ENCODE measurements at places on chromosomes 11 and 22.

GRCh38 chr22:35552196-35552842 is 11.7 kb downstream of the RASD2 start:
- DNase-seq = peak; percentile 85

GRCh38 chr11:35629511-35629910 is 11.3 kb downstream of the FJX1 start:
- DNase-seq = no peak

DNA sequence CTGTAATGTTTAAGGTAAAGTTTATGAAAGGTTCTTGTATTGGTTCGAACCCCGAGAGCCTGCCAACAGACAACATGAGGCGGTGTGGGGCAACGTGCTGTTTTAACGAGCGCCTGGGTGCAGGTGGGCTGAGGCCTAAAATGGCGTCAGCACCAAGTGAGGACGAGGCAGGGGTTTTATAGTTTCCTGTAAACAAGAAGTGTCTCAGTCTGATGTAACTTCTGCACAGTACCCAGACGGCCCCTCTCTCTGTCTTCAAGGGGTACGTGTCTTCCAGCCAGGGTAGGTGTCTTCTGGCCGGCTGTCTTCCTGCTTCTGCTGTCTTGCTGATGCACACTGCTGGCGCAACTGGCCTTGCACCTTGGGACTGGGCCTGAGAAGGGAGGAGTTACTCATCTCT is 2.7 kb downstream of the PPFIBP2 start:
- DNase-seq = no peak

GRCh38 chr11:26150031-26150430 is 181.9 kb upstream of the ANO3 start:
- DNase-seq = no peak

DNA sequence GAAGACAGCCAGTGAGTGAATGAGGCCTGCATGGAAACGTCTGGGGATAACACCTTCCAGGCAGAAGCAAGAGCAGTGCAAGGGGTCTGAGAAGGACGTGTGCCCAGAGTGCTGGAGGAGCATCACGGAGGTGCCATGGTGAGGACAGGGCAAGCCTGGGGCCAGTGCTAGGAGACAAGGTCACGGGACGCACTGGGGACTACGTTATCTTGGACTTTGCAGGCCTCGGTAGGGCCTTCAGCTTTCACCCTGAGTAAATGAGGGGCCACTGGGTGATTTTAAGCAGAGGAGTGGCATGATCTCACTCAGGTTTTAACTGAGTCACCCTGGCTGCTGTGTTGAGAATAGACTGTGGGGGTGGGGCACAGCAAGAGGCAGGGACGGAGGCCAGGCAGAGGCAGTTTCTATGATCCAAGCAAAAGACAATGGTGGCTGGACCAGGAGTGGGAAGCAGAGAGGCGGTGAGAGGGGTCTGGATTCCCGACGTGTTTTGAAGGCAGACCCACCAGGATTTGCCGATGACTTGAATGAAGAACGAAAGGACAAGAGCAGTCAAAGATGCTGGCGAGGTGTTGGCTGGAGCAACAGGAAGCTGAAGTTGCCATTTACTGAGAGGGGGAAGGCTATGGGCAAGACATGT is 102.7 kb upstream of the PARVA start:
- DNase-seq = no peak

DNA sequence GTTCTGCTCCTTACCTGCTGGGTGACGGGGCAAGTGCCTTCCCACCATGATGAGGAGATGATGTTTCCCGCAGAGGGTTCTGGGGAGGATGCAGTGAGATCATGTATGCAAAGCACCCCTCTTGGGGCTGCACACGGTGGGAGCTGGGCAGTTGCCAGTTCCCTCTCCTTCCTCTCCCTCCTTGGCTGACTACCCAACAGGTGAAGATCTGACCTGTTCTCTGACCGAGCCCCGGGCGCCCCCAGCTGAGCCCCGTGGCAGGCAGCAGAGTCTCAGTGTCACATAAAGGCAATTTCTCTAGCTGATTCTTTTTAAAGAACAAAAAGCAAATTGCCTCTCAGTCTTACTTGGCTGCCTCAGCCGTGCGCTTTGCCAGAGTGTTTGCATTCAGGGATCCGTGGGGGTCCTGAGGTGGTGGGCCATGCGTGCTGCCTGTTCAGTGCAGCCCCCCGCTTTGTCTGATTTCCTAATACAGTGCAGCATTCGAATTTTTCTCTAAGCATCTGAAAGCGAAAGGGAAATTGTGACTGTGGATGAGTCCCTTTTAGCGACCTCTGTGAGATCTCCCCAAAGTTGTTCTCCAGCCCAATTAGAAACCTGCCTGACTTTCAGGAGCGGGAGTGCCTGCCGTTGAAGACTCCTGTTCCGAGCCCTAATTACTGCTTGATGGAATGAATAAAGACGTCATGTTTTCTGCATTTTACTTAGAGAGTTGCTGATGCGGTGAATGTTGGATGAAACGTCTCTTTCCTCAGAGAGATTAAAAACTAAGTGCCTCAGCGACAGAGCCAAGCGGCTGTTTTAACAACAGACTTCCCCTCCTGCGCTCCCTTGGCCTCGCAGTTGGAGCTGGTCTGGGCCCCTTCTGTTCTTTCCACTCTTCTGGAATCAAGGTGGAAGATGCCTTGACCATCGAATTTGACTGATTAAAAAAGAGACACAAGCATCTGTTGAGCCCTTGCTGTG is 86.0 kb downstream of the GRIK4 start:
- DNase-seq = no peak

DNA sequence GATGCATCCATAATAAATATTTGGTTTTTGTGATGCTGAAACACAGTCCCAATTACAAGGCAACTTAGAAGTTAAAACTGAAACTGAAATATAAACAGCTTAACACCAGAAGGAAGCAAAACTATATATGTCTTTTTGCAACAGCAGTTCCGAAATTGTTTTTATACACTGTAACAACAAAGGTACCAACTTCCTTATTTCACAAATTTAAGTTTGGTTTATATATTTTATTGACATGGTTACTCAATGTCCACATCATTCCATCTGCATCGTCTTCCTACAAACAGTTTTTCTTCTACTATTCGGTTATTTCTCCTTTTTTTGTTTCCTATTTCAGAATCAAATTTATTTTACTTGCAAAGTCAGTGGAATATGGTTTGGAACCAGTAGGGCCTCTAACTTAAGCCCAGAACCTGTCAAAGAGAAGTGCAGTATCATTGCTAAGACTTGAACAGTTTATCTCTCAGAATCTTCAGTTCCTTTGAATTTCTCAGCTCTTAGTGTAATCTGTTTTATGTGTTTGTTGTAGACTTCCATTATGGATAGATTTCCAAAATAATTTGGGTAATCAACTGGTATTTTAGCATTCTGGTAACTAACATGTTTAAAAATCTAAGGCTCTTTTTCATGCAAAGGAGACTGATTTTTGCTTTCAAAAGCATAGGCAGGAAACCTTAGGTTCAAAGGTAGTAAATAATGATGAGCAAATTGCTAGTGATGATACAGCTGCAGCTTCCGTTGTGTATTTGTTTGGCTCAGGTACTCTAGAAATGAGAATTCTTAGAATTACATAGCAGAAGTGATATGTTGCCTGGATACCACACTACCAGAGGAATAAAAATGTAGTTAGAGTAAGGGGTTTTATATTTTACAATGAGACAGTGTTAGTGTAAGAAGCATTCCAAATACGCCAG is 8.2 kb upstream of the HSPA8 start:
- no peak for DNase-seq

- no peak for DNase-seq
Observed at GRCh38 chr11:16080688-16081381, 275.5 kb downstream of the SOX6 start.
